ENCODE measurements at places on chromosomes 11 and 22.
A peak's percentile ranks its signal among the peaks of the same experiment; 100 is the strongest.

DNA sequence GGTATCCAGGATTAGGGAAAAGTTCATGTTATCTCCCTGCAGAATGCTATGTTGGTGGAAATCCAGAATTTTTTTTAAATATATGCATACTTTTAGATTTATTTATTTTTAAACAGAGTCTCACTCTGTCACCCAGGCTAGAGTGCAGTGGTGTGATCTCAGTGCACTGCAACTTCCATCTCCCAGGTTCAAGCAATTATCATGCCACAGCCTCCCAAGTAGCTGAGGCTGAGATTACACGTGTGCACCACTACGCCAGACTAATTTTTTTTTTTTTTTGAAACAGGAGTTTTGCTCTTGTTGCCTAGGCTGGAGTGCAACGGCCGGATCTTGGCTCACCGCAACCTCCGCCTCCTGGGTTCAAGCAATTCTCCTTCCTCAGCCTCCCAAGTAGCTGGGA, 2.6 kb downstream of the PACSIN2 start:
- DNase-seq, result no peak

GRCh38 chr22:26547426-26547825, 35.2 kb upstream of the TFIP11 start:
- DNase-seq, result no peak

GRCh38 chr11:6251990-6252473, 7.6 kb upstream of the CCKBR start:
- DNase-seq, result peak; percentile 19

GRCh38 chr11:66111158-66111557, 41.1 kb downstream of the PACS1 start:
- DNase-seq, result no peak

GRCh38 chr11:110947096-110947495, 234.9 kb upstream of the ARHGAP20 start:
- DNase-seq, result no peak

DNA sequence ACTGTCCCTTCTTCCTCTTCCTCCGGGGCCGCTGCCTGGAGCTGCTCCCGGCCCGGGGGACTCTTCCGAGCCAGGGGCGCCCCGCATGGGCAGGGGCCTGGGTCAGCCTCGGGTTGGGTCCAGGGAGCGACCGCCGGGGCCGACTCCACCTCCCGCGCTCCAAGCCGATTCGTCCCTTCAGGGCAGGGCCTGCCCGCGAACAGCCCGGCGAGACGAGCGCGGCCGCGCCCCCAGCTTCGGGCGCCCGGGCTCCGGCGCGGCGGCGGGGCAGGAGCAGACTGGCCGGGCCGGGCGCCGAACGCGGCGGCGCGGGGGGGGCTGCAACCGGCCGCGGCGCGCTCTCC, at the start of gene LARGE1:
LARGE1 (minus strand) TSS at position 280 of the 344 bp plus-strand sequence.
- DNase-seq, result no peak

DNA sequence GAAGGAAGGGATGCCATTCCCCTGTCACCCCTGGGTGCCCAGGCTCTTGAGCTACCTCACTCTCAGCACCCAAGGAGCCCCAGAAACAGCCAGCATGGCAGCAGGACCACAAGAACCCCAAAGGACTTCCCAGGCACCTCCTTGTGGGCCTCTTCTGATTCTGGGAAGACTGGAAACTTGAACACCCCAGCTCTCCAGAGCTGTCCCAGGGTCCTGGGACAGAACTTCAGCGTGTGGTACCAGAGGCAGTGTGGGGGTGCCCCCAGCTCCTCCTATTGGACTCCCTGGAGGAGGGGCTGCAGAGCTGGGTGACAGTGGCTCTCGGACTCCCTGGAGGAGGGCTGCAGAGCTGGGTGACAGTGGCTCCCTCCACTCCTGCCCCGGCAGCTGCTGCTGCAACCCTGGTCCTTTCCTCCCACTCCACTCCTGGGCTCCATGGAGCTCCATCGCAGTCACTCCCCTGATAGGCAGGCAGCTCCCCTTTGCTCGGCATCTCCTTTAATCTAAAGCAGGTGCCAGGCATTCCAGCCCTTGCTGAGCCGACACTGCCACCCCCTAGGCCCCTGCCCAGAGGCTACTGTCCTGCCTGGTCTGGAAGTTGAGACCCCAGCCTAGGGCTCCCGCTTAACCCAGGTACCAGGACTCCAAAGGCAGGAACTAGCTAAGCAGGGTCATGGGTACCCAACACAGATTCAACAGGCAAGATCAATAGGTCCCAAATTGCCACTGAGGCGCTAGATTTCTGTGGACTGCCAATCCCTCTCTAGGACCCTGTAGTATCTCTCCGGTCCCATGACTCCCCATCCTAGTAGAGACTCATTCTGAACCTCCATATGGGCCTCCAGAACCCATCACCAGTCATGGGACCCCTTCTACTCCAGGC, 2.7 kb downstream of the BCL9L start:
- DNase-seq, result no peak

GRCh38 chr22:49213731-49214352, 613.8 kb downstream of the BRD1 start:
- DNase-seq, result no peak

DNA sequence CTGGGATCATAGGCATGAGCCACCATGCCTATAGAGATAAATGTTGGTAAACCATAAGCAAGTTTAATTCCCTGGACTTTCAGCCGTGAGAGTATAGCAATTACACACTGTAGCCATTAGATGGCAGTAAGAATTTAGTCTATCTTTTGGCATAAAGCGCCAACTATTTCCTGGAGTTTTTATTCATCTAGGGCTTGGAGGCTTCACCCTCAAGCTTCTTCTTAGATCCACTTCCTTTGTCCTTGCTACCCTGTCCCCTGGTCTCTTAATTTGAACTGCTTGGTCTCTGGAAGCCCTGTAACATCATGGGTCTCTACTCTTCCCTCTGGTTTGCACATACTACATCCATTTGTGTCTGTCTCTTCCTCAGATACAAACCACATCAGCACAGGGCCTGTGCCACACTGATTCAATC, 38.2 kb downstream of the OR10A6 start:
- no peak for DNase-seq

- no peak for DNase-seq
Observed at GRCh38 chr11:68998390-68998911, 14.6 kb downstream of the MRGPRF start.

DNA sequence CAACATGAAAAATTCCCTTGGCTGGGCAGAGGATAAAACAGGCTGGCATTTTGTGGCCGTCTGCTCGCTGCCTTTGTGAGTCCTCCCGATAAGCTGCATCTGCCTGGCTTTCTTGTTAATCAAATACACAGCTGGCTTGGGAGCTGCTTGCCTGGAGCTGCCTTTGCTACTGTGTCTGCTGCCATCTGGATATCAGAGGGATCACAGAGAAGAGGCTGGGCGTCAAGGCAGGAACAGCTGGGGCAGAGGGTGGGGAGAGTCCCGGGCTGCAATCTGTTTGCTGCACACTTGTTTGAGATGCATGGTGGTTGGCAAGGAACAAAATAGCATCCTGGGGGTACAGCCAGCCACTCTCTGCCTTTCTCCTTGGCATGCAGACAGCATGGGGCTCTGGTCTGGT, 36.0 kb downstream of the COMMD9 start:
- DNase-seq, result no peak

DNA sequence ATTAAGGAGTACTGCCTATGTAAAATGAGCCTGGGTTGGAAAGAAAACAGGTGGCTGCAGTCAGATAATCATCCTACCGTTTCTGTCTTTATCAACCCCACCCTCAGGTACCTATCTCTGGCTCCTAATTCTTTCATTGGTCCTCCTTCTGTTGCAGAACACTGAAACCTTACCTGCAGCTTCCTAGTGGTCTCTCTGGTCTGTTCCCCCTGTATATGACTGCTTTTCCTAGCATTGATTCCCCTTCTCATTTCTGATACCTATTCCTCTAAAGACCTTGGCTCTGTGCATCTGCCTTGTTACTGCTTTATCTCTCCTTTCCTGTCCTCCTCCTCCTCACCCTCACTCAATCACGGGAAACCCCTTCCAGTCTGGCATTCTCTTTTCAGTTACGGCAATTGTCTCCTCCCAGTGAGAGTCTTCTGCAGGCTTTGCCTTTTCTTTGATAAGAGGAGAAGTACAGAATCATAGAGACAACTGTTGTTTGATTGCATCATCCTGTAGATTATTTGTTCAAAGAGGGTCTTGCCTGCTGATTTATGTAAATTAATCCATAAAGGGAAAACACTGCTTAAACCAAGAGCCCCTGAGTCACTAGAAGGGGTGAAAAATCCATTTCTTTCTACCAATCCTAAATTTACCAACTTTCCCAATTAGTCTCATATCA, 301.2 kb downstream of the AASDHPPT start:
- DNase-seq, result no peak

GRCh38 chr11:44954051-44954906, 3.6 kb upstream of the TP53I11 start:
- DNase-seq, result no peak

GRCh38 chr11:76662656-76663485, 7.7 kb downstream of the LRRC32 start:
- DNase-seq, result no peak

DNA sequence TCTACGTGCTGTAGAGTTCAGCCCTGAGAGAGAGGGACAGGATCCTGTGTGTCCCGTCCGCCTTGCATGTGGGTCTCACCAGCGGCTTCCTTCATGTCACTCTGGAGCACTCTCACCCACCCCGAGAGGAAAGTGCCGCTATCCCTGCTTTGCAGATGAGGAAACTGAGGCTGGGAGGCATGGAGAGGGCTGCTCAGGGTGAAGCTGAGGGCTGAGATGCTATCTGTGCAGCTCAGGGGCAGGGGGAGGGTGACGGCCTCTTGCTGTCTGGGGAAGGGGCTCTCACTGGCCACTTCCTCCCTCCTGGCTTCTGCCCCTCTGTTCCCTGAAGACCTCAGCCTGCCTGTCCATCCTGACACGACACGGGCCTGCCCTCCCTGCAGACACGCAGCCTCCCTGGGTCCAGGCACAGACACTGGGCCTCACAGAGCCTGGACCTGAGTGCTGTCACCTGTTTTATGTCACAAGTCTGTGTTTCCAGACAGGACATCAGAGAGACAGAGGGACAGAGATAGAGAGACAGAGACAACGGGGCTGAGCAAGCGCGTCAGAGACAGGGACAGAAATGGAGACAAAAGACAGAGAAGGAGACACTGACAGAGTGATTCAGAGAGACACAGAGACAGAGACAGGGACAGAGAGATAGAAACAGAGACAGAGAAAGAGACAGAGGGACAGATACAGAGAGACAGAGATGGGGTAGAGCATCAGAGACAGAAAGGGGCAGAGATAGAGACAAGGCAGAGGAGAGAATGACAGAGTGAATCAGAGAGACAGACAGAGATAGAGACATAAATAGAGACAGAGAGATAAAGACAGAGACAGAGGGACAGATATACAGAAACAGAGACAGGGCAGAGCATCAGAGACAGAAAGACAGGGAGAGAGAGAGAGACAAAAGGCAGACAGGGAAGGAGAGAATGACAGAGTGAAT, 53.1 kb downstream of the MCM5 start:
- no peak for DNase-seq

DNA sequence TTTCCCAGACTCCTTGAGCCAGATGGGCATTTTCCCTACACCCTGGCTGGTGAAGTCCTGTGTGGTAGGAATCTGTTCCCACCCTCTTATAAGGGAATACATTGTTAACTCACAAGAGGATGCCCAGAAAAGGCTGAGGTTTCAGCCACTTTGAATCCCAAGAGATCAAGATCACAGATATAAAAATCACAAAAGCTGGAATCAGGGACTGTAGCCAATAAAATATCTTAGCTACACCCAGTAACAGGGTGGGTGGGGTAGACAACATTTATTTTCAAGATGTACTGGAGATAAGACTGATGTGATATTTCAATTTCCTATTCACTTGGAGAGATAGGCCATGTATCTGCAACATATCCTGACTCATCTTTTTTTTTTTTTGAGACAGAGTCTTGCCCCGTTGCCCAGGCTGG, 50.3 kb downstream of the COPB1 start:
- DNase-seq, result no peak

- DNase-seq, result no peak
Observed at GRCh38 chr11:79431535-79431934, 9.3 kb downstream of the TENM4 start.

- no peak for DNase-seq
Observed at GRCh38 chr11:120956710-120957495, 67.0 kb upstream of the TBCEL start.

DNA sequence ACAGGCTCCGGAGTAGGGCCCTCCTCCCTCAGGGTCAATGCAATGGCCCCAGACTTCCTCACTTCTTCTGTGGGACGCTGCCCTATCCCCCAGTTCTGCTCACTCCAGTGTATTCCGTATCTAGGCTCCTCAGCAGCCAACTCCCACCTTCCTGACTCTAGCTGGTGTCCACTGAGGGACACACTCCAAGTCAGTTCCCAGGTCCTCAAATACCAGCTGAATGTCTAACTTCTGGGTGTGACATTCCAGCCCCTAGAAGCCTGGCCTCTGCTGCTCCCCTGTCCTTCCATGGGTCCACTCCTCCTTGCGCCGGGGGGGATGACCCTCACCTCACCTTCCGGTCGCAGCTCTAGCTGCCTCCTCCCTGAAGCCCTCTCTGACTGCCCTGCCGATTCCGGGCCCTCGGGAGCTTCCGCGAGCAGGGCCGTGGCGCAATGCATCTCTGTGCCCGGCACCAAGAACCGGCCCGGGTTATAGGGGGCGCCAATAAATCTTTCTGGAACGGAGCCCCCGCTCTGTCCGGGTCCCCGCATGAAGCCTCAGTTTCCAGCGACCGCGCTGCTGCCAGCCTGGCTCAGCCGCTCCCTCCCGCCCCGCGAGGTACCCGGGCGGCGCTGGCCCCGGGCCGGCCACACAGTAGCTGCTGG, 15.4 kb downstream of the BAD start:
- DNase-seq, result no peak

- no peak for DNase-seq
Observed at GRCh38 chr22:28480000-28480715, 199.5 kb downstream of the TTC28 start.

DNA sequence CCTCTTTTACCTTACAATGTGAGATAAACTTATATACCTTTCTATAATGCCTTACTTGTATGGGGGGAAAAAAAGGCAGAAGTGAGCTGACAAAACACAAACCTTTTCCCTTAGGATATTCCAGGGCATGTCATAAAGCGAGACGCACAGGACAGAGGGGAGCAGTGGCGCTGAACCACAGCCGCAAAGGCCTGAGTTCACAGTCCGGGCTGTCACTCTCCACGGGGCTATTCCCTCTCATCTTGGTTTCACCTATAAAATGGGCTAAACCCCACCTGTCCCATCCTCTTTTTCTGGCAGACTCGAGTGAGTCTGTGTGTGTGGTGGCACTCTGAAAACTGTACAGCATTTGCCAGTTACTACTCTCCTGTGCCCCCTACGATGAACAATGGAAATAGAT, 14.4 kb upstream of the FXYD2 start:
- no peak for DNase-seq
